Activated CD4-positive, alpha-beta T cell treated with anti-CD3 and anti-CD28 coated beads, Interleukin-2, amount 10 ng/mL, durations not matched to agents 7 days and 5 days (primary cell): ENCODE measurements at places on chromosomes 4 and X.

DNA sequence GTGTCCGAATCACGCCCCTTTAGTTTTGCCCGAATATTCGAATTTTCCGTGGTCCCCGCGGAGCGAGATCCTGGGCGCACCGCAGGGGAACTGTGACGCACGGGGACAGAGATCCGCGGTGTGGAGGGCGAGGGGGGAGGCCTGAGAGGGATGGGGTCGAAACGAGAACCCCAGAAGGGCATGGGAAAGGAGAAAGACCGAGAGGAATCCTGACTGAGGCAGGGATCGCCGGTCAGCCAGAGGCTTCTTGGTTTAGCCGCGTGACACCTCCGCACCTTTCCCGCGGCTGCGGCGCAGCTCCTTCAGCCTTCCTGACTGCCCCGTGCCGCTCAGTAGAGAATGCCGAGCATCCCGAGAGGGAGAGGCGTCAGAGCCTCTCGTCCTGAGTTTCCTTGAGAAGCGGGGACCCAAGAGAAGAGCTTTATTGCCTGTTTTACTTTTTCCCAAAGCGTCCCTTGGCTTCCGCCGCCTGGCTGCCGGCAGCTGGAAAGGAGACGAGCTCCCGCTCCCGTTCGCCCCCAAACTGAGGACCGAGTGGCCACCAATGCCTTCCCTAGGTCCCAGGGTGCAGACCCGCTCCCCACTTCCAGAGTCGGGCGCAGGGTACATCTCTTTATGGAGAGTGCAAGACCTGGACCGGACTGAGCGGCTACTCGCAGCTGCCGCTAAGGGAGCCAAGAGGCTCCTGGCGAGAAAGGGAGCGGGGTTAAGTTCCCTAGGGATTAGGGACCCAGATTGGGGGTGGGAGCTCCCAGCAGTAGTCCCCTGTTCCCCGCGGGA lies 911 bp upstream of the GPR50 start:
- H3K36me3 ChIP-seq: no peaks in the 10 kb centered on the region
- H3K27me3 ChIP-seq: peaks cover 52% of the 10 kb centered on the region
- no peak overlapping the region for H3K27ac ChIP-seq
- no peaks in the 10 kb centered on the region for H3K4me1 ChIP-seq

- H3K27ac ChIP-seq: no peak overlapping the region
- H3K4me1 ChIP-seq: peaks cover 10% of the 10 kb centered on the region
- H3K36me3 ChIP-seq: no peaks in the 10 kb centered on the region
- no peak overlapping the region for H3K4me3 ChIP-seq
- peaks cover 56% of the 10 kb centered on the region for H3K27me3 ChIP-seq
Measured at GRCh38 chr4:165873298-165874071, 448 bp downstream of the TLL1 start.

DNA sequence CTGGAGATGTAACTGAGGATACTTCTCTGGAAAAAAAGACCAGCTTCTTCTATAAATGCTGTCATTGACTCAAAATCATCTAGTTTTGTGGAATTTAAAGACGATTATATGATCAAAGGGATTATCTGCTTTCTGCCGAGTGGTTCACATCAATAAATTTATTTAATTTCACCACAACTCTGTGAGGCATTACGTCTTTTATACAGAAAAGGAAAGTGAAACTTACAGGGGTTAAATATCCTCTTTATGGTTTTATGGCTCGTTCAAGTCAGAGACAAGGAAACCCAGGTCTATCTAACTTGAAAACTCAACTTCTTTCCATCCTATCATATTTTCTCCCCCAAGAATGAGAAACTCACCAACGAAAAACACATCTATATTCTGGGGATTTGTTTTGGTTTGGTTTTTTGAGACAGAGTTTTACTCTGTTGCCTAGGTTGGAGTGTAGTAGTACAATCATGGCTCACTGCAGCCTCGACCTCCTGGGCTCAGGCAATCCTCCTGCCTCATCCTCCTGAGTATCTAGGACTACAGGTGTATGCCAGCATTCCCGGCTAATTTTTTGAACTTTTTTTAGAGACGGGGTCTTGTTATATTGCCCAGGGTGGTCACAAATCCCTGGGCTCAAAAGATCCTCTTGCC lies 377.9 kb upstream of the EMCN start:
- peak overlapping the region; percentile 69 for H3K4me3 ChIP-seq
- peak overlapping the region; percentile 85 for H3K27ac ChIP-seq

DNA sequence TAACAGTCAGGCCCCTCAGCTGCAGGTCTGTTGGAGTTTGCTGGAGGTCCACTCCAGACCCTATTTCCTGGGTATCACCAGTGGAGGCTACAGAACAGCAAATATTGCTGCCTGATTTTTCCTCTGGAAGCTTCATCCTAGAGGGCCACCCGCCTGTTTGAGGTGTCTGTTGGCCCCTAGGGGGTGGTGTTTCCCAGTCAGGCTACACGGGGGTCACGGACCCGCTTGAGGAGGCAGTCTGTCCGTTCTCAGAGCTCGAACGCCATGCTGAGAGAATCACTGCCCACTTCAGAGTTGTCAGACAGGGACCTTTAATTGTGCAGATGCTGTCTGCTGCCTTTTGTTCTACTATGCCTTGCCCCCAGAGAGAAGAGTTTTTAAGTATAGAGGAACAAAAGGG lies 160.8 kb downstream of the DKK2 start:
- no peaks in the 10 kb centered on the region for H3K36me3 ChIP-seq
- H3K27ac ChIP-seq: no peak overlapping the region
- H3K4me3 ChIP-seq: no peak overlapping the region

GRCh38 chr4:1297456-1298325 lies 8.0 kb downstream of the MAEA start:
- H3K4me3 ChIP-seq: no peak overlapping the region
- no peaks in the 10 kb centered on the region for H3K27me3 ChIP-seq
- DNase-seq: no peak
- peaks cover 38% of the 10 kb centered on the region for H3K36me3 ChIP-seq
- peaks cover 48% of the 10 kb centered on the region for H3K4me1 ChIP-seq

DNA sequence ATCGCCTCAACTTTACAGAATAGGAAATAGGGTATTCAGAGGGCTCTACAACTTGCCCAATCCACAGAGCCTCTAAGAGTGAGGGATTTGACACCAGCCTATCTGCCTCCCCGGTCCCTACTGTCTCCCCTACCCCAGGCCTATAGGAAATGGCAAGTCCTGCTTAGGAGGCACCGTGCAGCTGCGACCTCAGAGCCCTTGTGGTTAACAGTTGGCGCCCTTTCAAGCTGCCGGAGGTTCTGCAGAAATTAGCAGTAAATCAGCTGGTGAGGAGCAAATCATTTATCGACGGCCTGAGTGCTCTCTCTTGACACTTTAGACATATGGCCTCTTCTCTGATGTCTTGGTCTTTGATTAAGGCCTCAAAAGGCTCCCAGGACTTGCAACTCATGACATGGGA lies 96.9 kb downstream of the CLNK start:
- H3K27ac ChIP-seq: peak overlapping the region; percentile 46
- H3K27me3 ChIP-seq: no peaks in the 10 kb centered on the region
- H3K36me3 ChIP-seq: no peaks in the 10 kb centered on the region
- peaks cover 34% of the 10 kb centered on the region for H3K4me1 ChIP-seq

- H3K36me3 ChIP-seq: no peaks in the 10 kb centered on the region
- no peak overlapping the region for H3K27ac ChIP-seq
- no peak overlapping the region for H3K4me3 ChIP-seq
- H3K4me1 ChIP-seq: no peaks in the 10 kb centered on the region
Measured at GRCh38 chrX:113384628-113385027, 544.0 kb upstream of the AMOT start.

GRCh38 chr4:909821-910220 lies 22.3 kb downstream of the GAK start:
- no peaks in the 10 kb centered on the region for H3K27me3 ChIP-seq
- H3K4me1 ChIP-seq: peaks cover 2% of the 10 kb centered on the region
- H3K4me3 ChIP-seq: no peak overlapping the region
- peaks cover 55% of the 10 kb centered on the region for H3K36me3 ChIP-seq
- H3K27ac ChIP-seq: no peak overlapping the region

DNA sequence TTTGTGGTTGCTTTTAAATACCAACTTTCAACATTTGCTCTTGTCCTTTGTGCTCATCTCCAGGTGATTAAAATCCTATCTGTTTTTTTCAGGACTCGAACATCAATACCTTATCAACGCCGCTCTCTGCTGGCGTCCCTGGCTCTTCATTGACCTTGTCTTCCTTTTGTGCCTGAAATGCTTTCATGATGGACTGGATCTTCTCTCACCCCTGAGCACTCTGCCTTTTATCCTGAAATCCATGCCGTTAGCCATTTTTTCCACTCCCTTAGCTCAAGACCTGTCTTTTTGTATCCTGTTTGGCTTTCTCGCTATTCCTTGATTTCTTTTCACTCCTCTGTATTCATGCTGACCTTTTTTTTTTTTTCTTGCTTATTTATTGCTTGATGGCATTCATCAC lies 549.5 kb upstream of the CPEB2 start:
- no peaks in the 10 kb centered on the region for H3K27me3 ChIP-seq
- H3K27ac ChIP-seq: no peak overlapping the region
- no peaks in the 10 kb centered on the region for H3K4me1 ChIP-seq
- H3K4me3 ChIP-seq: no peak overlapping the region

DNA sequence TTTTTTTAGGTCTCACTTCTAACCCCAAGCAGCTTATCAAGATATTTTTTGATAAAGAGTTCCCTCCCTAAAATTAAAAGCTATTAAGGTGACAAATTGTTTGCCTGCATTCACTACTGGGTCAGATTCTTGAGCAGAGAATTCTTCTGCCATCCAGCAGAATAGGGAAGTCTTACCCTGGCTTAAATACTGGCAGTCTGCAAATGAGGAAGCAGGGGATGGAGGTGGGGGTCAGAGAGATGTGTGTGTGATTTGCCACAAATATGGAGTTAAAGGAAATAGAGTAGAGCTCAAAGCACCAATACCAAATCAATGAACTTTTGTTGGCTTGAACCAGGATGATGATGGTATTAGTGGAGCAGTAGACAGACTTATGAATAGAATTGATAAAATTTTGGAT lies 122.2 kb downstream of the ANXA5 start:
- H3K27ac ChIP-seq: no peak overlapping the region
- H3K36me3 ChIP-seq: no peaks in the 10 kb centered on the region
- H3K4me1 ChIP-seq: no peaks in the 10 kb centered on the region

DNA sequence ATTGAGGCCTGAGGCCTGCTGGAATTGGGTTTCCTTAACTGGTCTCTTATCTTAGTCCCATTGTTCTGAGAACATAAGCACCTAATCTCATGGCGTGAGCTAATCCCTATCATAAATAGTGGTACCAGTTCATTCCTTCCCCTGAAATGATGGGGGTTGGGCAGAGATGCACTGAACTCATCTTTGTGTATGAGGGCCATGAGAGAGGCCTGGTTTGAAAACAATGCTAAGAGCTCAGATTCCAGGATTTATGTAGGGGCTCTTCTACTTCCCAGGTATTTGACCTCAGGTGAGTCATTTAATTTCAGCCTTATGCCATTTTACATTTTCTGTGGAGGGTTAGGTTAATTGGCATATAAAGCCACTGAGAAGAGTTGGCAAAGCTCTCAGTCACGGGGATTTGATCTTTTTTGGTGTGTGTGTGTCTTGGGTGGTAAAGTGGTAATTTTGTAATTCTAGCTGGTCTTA lies 4.4 kb downstream of the RBM3 start:
- peaks cover 48% of the 10 kb centered on the region for H3K36me3 ChIP-seq
- peaks cover 32% of the 10 kb centered on the region for H3K4me1 ChIP-seq
- no peak overlapping the region for H3K27ac ChIP-seq
- H3K4me3 ChIP-seq: no peak overlapping the region

- H3K27me3 ChIP-seq: no peaks in the 10 kb centered on the region
- peaks cover 40% of the 10 kb centered on the region for H3K4me1 ChIP-seq
- peak overlapping the region; percentile 2 for H3K27ac ChIP-seq
- peaks cover 2% of the 10 kb centered on the region for H3K36me3 ChIP-seq
Measured at GRCh38 chr4:168853770-168854169, 156.3 kb downstream of the CBR4 start.

GRCh38 chr4:145731028-145731427 lies 51.1 kb downstream of the C4orf51 start:
- no peak for DNase-seq
- H3K36me3 ChIP-seq: no peaks in the 10 kb centered on the region
- H3K27ac ChIP-seq: no peak overlapping the region
- peaks cover 10% of the 10 kb centered on the region for H3K4me1 ChIP-seq
- peaks cover 3% of the 10 kb centered on the region for H3K27me3 ChIP-seq

- H3K27ac ChIP-seq: peak overlapping the region; percentile 84
- DNase-seq: peak; percentile 26
- H3K27me3 ChIP-seq: no peaks in the 10 kb centered on the region
- peaks cover 8% of the 10 kb centered on the region for H3K36me3 ChIP-seq
- peaks cover 31% of the 10 kb centered on the region for H3K4me1 ChIP-seq
- H3K4me3 ChIP-seq: peak overlapping the region; percentile 42
Measured at GRCh38 chr4:40173470-40173875, 23.4 kb upstream of the RHOH start.

DNA sequence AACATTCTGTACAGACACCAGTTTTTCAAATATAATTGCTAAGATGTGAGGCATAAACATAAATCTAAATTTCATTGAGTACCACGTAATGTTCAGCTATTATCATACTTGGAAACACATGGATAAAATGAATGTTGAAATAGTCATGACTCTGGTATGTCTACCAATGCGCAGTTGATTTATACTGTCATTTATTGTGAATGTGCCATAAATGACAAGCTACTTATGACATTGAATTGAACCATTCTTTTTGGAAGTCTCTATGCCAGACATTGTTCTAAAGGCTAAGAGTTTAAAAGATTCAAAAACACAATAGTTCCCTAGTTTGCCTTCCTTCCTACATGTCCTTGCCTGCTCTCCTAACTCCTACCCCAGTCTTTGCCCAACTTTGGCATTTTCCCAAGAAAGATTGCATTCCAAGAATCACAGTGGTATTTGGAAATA lies 96.6 kb upstream of the DMD start:
- no peak overlapping the region for H3K27ac ChIP-seq
- no peak overlapping the region for H3K4me3 ChIP-seq
- DNase-seq: no peak
- no peaks in the 10 kb centered on the region for H3K4me1 ChIP-seq

DNA sequence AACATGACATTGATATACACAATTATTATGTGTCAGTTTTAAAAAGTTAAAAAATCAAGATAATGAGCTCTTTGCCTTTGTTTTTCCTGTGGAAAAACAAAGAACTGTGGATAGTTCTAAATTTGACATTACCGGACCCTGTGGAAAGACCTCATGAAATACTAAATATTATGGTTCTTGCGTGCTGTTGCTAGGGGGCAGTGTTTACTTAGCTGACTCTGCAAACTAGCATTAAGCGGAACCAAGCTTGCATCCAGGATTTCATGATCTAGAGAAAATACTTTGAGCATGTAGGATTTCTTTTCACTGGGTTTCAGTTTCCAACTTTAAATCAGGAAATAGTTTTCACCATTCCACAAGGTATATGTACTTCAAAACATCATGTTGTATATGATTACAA lies 33.6 kb downstream of the CLCN4 start:
- H3K27me3 ChIP-seq: peaks cover 3% of the 10 kb centered on the region
- H3K36me3 ChIP-seq: no peaks in the 10 kb centered on the region
- H3K4me1 ChIP-seq: no peaks in the 10 kb centered on the region
- H3K27ac ChIP-seq: no peak overlapping the region
- H3K4me3 ChIP-seq: no peak overlapping the region

DNA sequence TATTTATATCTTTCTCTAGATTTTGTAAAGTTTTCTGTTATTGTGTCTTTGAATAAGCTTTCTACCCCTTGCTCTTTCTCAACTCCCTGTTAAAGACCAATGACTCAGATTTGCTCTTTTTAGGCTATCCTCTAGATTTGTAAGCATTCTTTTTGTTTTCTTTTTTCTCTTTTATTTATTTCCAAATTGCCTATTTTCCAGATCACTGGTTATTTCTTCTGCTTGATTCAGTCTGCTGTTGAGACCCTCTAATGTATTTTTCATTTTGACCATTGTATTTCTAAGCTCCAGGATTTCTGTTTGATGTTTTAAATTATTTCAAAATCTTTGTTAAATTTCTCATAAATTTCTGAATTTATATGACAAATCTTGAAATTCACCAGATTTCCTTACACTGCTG lies 462.6 kb upstream of the GALNT7 start:
- no peak overlapping the region for H3K27ac ChIP-seq
- no peaks in the 10 kb centered on the region for H3K4me1 ChIP-seq
- H3K4me3 ChIP-seq: no peak overlapping the region
- no peaks in the 10 kb centered on the region for H3K27me3 ChIP-seq
- H3K36me3 ChIP-seq: no peaks in the 10 kb centered on the region
